Bone marrow (tissue), 2 donors: ENCODE measurements at places on chromosomes 1 and 21.

DNA sequence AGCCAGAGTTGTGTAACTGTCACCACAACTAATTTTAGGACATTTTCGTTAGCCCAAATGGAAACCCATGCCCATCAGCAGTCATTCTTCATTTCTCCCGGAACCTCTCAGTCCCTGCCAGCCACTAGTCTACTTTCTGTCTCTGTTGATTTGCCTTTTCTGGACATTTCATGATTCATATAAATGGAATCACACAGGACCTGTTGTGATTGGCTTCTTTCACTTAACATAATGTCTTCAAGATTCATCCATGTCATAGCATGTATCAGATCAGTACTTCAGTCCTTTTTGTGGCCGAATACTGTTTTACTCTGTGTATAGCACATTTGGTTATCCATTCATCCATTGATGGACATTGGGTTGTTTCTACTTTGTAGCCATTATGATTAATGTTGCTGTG is 7.1 kb downstream of the SLC66A1 start:
- DNase-seq, result no peak

DNA sequence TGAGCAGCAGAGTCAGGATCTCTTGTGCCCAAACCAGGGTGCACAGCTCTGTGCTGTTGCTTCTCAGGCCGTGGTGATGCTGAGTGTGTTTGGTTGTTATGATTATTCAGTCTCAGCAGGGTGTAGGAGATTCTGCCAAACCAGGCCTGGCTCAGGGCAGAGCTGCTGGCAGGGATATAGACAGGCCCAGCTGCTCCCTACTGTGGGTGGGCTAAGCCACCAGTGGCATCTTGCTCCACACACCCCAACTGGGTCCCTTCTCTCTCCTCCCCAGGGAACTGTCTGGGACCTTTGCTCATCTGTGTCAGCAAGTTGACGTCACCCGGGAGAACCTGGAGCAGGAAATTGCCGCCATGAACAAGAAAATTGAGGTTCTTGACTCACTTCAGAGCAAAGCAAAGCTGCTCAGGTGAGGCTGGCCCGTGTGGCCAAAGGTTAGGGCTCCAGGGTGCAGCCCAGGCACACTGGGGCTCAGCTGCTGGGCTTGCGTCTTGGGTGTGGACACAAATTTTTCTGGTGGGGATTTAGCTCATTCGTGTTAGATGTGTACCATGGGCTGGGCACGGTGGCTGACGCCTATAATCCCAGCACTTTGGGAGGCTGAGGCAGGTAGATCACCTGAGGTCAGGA is 9.9 kb upstream of the MIIP start:
- DNase-seq, result no peak

GRCh38 chr1:21451212-21451611 is 11.3 kb downstream of the NBPF3 start:
- no peak for DNase-seq

DNA sequence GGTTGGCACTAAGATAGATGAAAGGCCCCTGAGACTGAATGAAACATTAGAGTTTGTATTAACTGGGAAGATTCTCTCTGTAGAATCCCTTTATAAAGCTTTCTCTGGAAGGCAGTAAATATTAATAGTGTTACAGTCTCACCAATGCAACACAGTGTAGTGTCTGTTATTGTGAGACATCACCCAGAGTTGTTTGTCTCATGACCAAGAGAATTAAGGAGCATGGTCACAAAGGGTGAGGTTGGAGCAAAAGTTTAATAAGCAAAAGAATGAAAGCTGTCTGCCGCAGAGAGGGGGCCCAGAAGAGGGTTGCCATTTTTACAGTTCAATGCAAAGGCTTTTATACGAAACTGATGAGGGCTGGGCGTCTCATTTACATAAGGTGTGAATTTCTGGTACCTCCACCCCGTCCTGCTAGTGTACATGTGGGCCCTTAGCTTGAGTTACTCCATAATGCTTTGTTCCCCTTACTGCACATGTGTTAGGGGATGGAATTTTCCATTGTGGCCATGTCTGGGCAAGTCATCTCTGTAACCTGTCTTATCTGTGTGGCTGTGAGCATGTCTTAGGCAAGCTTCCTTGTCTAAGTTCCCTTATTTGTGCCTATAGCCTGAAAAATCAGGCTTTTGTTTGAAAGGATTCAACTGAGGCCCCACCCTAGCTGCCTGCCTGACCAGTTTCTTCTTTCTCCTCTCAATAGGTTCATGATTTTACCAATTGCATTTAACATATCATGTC is 184.1 kb downstream of the RASAL2 start:
- DNase-seq, result no peak
